Gastrocnemius medialis (tissue), 4 donors: ENCODE measurements at places on chromosomes 7 and 10.

GRCh38 chr7:77537778-77538280, 734 bp downstream of the PTPN12 start:
- peak; percentile 3 for DNase-seq

- no peak for DNase-seq
Measured at GRCh38 chr7:30627026-30627425, 32.3 kb downstream of the GARS1 start.

DNA sequence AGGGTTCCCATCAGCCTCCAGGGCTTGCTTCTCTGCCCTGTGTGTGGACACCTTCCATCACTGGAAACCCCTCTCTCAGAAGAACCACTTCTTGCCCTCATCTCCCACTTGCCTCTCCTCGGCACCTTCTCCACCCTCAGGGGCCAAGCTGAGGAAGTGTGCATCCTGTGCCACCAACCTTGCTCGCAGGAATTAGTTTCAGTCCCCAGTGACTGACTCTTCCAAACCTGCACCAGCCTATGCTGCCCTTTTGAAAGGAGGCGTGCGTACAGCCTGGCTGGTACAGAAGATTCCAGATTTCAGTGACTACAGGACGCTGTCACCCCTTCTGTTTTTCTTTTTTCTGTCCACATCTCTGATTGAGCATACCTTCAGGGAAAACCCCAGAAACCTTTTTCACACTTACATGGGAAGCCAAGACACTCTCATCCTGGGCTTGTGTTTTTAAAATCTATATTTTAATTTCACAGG, 67.1 kb downstream of the IKZF1 start:
- no peak for DNase-seq

DNA sequence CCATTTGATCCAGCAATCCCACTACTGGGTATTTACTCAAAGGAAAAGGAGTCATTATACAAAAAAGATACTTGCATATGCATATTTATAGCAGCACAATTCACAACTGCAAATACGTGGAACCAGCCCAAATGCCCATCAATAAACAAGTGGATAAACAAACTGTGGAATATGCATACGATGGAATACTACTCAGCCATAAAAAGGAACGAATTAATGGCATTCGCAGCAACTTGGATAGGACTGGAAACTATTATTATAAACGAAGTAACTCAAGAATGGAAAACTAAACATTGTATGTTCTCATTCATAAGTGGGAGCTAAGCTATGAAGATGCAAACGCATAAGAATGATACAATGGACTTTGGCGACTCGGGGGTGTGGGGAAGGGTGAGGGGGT, 108.6 kb downstream of the MICU1 start:
- no peak for DNase-seq

- no peak for DNase-seq
Measured at GRCh38 chr10:104045151-104046089, 40.3 kb downstream of the COL17A1 start.

DNA sequence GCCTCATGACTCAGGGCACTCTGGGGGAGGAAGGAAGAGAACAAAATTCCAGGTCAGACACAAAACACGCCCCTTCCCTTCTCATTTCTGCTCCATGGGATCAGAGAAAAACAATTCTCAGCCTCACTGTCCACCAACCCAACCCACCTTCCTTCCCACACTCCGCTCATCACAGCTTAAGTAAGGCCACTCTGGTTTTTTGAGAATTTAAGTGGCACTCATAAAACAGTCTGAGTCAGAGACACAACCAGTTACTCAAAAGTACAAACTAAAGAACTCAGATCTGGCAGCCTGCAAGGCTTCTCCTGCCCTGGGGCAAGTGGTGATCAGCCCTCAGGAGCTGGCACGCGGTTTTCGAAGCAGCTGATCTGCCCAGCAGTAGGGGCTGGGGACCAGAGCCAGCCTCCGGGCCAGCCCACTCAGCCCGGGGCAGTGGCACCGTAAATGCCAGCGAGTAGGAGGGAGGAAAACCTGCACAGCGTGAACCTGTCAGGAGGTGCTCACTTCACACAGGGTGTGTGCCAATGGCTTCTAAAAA, 39.1 kb upstream of the ABLIM1 start:
- DNase-seq = peak; percentile 51

DNA sequence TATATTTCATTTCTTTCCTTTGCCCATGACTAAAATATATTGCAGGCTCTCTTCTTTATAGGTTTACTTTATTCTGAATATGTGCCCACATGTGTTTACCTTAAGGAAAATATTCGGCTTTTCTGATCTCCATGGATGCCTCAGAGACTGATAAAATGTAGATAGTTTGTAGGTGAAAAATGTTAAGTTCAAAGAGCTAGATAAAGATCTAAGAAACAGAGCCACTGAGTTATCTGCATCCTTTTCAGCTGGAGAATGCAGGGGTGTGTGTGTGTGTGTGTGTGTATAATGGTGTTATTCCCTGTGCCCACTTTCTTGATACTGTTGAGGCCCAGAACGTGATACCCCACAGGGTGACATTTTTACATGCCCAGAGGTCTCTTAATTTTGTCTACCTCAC, 150.8 kb downstream of the LRRC4 start:
- DNase-seq = no peak

DNA sequence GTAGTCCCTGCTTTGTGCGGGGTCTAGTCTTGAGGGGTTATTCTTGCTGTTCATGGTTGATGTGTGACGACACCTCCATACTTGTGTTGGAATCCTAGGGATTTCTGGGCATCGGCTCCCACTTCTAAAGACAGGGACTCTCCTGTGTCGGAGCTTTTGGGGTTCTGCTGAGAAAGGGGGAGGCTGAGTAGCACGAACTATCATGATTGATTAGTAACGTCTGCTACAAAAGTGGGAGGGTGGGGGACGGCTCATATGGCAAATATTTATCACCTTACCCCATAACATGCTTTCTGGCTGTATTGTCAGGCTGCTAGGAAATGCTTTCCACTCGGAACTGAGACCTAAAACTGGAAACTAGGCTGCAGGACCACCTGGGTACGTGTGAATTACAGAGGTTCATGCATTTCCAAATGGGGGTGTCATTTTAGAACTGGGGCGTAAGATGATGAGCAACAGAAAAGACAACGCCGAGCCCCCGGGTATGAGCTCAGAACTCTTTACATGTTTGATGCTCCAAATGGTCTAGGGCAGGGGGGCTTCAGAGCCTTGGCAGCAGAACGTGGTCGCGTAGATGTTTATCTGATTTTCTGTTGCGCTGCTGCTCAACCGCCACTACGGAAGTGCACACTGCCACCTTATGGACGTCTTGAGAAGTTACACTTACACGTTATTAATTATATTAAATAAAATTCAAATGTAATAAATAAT, 15.1 kb upstream of the NME8 start:
- peak; percentile 5 for DNase-seq

- peak; percentile 20 for DNase-seq
Measured at GRCh38 chr7:70092314-70093204, 494.3 kb downstream of the AUTS2 start.

DNA sequence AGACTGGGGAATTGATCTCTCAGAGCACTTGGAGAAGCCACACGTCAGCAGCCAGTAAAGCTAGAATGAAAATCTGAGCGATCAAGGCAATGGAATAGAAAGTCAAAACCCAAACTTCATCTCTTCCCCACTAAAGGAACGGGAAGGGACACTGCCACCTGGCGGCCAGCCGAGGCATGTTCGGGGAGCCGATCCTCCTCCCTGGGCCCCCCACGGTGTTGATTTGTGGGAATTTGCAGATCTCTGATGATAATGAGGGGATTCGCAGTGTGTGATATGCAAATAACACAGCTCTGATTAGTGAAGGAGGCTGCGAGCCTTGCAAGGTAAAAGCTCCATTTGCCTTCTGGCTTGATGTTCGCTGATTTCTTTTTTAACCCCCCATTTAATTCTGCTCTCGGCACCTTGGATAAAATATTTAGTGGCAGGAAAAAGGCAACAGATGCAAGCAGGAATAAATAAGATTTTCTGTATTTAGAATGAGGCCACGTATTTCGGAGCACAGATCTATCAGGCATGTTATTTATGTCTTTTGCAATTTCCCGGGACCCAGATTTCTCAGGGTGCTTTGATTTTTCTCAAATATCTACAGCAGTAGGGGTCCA, 258.6 kb downstream of the PAXIP1 start:
- DNase-seq = no peak

DNA sequence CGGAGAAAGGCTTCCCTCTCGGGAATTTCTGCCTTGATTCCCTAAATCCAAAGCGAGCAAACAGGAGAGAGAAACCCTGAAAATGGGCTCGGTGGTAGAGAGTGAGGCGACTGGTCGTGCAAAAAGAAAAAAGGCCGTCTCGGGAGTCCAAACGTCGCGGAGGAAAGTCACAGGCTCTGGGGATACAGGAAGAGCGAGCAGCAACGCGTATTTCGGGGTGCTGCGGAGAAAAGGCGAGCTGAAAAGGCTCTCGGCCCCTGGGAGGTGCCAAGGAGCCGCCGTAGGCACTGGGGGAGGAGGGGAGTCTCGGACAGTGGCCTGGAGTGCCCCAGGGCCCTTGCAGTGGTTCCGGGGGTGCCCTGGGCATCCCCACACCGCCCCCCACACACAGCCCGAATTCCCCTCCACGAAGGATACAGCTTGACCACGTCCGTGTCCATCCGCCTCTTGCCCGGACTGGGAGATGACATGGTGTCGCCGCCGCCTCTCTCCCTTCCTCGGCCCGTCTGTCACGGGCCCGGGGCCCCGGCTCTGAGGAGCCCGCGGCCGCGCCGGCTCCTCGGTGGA, 591 bp downstream of the UBE2H start:
- peak; percentile 55 for DNase-seq

DNA sequence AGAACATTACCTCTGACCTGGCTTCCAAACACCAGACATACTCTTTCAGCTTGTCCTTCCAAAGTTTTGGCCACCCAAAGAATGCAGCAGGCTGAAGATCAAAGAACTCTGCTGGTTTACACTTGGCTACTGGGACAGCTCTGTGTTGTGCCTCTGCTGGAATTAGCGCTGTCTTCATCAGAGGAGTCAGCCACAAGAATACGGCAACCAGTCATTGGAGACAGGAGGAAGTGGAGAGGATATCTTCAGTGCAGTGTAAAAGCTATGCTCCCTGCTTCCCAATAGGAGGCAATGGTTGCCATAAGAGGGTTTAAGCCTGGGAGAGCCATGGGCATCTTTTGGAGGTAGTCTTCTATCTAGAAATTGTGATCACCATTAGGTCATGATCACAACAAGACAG, 126.7 kb upstream of the WNT16 start:
- no peak for DNase-seq

GRCh38 chr7:127447326-127447945, 54.9 kb upstream of the ZNF800 start:
- DNase-seq = no peak

- DNase-seq = no peak
Measured at GRCh38 chr10:63438506-63439498, 27.0 kb downstream of the JMJD1C start.

- DNase-seq = no peak
Measured at GRCh38 chr10:9175200-9175599, 1120.7 kb downstream of the GATA3 start.

DNA sequence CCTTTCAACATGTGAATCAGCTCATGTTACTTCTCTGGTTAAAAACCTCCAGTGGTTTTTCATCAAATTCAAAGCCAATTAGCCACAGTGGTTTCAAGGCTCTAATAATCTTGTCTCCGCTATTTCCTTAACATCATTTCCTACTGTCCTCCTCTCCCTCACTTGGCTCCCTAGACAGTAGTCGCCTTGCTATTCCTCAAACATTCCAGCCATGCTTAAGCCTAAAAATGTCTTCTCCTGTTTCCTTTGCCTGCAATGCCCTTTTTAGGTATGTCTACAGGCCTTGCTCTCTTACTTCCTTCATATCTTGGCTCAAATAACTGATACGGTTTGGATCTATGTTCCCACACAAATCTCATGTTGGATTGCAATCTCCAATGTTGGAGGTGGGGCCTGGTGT, 779.4 kb upstream of the LRRN3 start:
- DNase-seq = no peak

- DNase-seq = no peak
Measured at GRCh38 chr7:157523371-157523765, 186.6 kb downstream of the DNAJB6 start.

GRCh38 chr7:50174948-50175347, 81.9 kb upstream of the ZPBP start:
- no peak for DNase-seq

- no peak for DNase-seq
Measured at GRCh38 chr10:28732091-28732490, 54.8 kb downstream of the BAMBI start.

DNA sequence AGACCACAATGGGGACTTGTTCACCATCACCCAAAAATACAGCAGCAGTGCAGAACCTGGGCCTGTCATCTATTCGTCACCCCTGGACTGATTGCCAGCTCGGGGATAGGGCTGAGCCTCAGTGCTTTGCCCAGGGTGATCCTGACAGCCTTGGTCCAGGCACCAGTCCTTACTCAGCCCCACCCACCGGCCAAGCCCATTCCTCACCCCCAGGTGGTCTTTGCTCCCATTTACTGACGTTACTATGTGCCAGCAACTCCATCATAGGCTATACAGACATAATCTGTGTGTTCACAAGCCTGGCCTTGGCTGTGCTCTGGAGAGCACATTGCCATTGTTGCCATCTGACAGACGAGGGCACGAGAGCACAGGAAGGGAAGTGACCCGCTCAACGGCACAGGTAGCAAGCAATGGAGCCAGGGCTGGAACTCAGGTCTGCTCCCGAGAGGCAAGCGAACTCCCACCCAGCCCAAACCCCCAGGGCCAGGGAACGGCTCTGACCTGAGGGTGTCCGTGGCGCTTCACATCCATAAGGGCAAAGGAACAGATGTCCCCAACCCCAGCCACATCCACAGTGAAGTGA, 6.8 kb downstream of the ATG9B start:
- no peak for DNase-seq

DNA sequence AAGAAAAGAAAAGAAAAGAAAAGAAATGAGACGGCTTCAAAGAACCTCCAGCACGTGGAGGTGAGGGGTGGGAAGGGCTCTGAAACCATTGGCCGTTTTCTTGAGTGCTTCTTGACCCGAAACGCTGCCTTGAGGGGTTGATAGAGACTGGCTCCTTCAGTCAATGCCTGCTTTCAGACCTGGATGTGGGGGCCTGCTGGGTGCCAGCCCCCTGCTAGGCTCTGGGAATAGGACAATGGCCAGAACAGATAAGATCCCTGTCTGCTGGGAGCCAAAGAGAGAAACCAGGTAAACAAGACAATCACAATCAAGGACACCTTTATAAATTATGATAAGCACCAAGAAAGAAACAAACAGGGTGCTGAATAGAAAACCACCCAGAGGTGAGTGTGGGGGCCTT, 27.7 kb downstream of the ZMIZ1 start:
- DNase-seq = no peak

GRCh38 chr10:34305189-34305588, 509.9 kb downstream of the PARD3 start:
- DNase-seq = no peak

- DNase-seq = no peak
Measured at GRCh38 chr10:124403548-124403947, 15.2 kb downstream of the OAT start.

GRCh38 chr7:70726951-70727378, 405.0 kb upstream of the GALNT17 start:
- no peak for DNase-seq
